Stimulated activated CD8-positive, alpha-beta memory T cell treated with anti-CD3 and anti-CD28 coated beads, Interleukin-2, amount 100 ng/mL, for 48 hours (primary cell): ENCODE measurements at places on chromosomes 3 and 15.

GRCh38 chr3:158802409-158803268 is 785 bp downstream of the MFSD1 start:
- peak; percentile 4 for DNase-seq

- DNase-seq: no peak
Measured at GRCh38 chr3:68988740-68989139, 24.7 kb downstream of the EOGT start.

GRCh38 chr3:53238051-53238850 is 17.6 kb downstream of the TKT start:
- no peak for DNase-seq

DNA sequence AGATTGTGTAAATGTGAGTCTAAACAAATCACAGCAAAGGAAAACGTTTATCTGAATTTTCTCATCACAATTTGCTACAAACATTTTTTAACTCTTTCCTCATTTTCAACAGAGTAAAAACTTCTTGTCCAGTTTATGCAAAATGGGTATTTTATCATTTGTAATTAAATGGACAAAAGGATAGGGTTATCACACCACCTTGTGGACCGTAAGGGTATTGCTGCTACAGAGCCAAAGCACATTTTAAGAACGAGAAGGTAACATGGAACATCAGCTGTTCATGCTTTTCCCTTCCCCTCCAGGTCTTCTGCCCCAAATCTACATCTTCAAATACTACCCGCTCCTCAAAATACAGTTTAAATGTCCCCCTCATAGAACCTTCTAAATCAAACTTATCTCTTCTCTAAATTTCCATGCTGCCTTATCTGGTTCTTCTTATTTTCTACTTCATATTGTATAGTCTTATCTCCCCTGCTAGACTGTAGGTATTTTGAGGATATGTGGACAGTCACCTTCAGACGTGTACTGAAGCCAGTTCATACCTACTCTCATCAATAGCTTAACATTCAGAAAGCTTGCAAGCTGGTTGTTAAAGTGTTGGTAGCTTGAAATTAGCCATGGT is 12.8 kb upstream of the SETMAR start:
- no peak for DNase-seq
